ENCODE measurements at places on chromosomes 4 and X.

DNA sequence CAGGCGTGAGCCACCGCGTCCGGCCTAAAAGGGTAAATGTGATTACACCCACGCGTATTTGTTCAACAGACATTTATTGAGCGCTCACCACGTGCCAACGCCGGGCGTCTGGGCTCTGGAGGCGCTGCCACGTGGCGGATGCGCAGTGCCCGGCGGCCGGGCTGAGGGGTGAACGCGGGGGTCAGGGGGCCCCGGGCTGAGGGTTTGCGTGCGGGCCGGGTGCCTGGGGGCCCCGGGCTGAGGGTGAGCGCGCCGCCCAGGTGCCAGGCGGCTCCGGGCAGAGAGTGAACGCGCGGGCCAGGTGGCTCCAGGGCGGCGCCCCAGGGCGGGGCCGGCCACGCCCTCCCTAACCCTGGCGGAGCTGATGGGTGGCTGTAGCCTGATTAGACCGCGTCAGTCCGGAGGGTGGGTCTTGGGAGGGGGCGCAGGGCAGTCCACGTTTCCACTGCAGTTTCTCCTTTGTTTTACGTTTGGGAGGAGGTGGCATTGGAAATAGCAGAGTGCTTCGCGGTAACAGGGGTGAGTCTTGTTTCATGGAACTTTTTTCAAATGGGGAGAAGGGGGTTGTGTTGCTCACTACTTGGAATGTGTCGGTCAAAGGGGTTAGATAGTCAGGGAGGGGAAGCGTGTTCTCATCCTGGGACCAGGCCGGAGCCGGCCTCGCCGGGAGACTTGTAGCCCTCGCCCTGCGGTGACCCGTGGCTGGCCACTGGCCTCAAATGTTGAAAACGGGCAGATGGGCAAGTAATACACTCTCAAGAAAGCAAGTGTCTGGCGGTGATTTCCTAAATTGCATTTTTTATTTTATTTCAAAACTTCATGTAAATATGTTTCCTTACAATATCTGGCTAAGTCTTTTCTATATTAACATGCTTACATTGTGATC is at the start of gene ZFP42:
ZFP42 (plus strand) TSS at position 450 of the 886 bp plus-strand sequence. CDS start 7,037 bp downstream, outside the sequence.
- DNase-seq: no peak

DNA sequence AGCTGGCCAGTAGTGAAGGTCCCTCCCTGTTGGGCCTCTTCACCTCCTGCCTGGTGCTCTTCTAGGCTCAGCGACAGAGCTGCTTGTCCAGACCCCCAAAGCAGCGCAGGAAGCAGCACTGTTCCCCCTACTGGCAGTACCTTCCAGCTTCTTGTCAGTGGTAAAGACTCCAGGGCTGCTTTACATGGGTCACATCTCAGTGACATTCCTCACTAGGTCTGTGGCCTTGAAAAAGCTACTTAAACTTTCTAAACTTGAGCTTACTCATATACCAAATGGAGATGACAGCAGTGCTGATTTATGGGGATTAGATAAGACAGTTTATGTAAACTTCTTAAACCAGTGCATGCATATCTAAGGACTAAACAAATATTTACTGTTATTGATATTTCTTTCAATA is 117.3 kb downstream of the FAT4 start:
- peak; percentile 13 for DNase-seq

- no peak for DNase-seq
These were observed 73.8 kb upstream of the MXD4 start for GRCh38 chr4:2335729-2336101.

DNA sequence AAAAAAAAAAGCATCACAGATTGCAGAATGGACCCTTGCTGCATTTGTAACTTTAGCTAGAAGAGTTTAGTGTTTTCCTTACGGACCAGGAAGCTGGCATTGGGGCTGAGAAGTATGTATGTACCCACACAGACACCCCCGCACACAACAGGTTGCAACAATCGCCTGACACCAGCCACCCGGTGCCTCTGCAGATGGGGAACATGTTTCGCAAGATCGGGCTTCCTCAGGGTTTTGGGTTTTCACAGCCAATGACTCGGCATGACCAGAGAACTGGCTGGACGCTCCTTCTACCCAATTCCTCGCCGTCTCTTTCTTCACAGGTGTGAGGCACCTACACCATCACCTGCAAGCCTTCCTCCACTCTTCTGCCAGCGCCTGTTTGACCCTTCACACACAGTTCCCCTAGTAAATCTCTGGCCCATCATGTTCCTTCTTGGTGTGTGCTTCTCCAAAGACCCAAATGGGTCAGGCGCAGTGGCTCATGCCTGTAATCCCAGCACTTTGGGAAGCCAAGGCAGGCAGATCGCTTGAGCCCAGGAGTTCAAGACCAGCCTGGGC is 70.4 kb downstream of the DHRSX start:
- no peak for DNase-seq

DNA sequence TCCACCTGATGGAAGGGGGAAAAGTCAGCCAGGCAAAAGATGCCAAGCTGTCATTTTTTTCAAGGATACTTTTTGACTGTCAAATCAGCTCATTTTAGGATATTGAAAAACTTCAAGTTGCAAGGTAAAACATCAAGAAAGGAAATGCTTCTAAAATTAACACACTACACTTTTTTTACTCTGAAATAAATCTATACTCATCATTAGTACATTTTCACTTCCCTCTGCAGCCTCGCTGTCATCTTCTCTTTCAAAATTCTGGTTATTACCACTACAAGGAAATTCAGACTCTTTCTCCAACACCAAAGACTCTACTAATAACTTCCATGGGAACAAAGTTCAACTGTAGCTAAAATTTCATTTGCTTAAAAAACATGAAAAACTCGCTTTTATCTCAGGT is 41.6 kb downstream of the APBB2 start:
- DNase-seq: no peak

DNA sequence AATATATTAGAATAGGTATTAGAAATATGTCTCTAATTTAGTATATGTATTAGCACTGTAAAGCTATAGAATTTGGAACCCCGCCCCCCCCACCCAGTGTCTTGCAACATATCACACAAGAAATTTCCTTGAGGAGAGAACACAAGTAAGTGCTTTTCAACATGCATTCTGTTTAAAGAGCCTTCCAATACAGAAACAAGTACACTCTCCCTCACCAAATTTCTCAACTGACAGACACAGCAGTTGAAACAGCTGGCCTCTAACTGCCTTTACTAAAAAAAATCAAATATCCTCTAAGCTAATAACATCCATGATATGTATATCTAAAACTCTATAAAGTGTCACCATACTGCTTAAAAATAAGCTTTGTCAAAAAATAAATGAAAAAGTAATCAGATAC is 12.4 kb downstream of the CAMK2D start:
- DNase-seq: no peak

GRCh38 chr4:185112104-185112503 is 31.0 kb upstream of the SLC25A4 start:
- DNase-seq: peak; percentile 85
